Hematopoietic multipotent progenitor cell treated with erythropoietin and hydrocortisone succinate and interleukin-3 and kit ligand, for 15 days (in vitro differentiated cells): ENCODE measurements at places on chromosomes 1 and 21.

DNA sequence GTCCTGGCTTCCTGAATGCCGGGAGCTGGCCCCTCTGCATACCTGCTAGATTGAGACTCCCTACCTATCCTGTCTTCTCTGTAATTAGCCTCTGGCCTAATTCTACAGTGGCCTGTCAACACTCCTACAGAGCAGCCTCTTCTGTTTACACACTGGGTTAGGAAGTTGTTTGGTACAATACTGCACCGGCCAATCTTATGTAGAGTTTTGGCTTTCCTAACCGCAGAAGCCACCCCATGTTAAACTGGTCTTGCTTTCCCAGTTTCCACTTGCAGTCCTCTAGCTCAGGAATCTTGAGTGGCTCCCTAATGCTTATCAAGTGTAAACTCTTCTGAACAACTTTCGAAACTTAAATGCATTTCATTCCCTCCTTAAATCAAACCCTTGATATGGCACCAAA lies 42.8 kb downstream of the DPH5 start:
- no peak for DNase-seq

- no peak for DNase-seq
These were observed 36.1 kb upstream of the TTC22 start for GRCh38 chr1:54837002-54837853.

DNA sequence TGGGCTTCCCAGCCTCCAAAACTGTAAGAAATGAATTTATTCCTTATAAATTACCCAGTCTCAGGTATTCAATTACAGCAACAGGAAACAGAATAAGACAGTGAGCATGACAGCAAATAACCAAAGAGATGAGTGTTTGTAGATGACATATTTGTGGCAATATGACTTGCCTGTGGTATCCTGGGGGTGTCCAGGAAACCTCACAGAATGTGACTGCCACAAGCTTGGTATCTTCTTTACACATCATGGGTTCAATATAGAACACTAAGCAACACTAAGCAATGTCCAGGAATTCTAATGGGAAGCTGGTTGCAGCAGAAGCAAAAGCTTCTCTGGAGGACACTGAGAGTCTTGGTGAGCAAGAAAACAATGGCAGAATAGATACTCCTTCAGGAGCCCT lies 236.4 kb upstream of the BEND5 start:
- no peak for DNase-seq

DNA sequence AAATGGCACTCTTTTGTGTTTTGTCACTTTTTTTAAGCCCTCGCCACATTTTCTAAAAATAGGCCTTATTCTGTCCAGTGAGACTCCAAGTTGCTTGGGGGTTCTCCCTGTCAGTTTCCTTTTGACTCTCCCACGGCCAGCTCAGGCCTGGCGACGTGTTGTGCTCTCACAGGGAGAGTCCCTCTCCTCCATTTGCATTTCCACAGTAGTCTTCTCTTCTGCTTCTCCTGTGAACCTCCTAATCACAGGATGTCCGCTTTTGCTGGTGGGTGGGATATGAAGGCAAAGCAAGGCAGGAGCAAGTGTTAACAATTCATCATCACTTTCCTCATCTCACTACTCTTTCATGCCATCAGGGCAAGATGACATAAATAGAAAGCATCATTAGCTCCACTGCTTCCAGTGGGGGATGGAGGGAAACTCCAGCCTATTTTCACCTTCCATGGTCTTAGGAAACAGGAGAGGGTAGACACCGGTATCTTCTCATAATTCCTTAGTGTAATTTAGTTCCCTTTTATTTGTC lies 99.8 kb downstream of the INTS7 start:
- no peak for DNase-seq

- peak; percentile 27 for DNase-seq
These were observed 84.1 kb upstream of the C21orf91 start for GRCh38 chr21:17903029-17903806.

DNA sequence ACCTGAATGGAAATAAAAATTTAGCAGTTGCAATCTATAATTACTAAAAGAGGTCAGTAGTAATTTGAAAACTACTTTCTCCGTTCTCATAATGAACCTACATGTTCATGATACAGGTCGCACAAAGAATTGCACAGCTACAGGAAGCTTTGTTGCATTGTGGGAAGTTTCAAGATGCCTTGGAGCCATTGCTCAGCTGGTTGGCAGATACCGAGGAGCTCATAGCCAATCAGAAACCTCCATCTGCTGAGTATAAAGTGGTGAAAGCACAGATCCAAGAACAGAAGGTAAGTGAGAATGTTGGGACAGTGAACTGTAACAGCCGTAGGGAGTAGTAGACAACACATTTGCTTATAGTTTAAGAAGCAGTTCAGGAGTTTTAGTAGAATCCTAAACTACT lies 68.8 kb upstream of the BMP8A start:
- DNase-seq: no peak

GRCh38 chr1:62765981-62766380 lies 18.0 kb upstream of the ATG4C start:
- no peak for DNase-seq

GRCh38 chr1:33339413-33339812 lies 18.5 kb upstream of the A3GALT2 start:
- no peak for DNase-seq

GRCh38 chr1:26932531-26932930 lies 11.0 kb downstream of the NUDC start:
- DNase-seq: no peak

DNA sequence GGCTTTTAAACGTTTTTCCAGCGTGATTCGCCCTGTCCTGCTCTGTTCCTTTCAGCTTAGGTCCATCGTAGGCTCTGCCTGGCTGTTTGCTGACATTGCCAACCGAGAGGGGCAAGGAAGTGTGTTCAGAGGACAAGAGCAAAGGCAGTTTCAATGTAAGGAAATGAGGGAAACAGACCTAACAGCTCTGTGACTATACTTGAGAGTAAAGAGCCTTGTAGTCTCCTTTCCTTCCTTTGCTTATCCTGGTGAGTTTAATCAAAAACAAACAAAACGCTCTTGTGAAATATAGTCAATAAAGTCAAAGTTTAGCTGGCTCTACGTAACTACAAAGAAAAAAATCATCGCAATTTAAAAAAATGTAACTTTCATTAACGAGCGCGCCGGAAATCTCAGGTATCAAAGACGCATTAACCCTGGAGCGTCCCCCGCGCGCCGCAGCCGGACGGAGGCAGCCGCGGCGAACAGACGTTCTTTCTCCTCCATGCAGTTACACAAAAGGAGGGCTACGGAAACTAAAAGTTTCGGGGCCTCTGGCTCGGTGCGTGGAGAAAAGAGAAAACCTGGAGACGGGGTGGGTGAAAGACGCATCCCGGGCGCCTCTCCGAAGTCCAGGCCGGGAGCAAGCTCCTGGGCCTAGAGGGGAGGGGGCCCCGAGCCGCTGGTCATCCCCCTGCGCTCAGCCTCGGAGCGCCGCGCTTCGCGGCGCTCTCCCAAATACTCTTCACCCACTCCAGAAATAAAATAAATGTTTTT lies 617 bp upstream of the ADGRL2 start:
- DNase-seq: no peak

DNA sequence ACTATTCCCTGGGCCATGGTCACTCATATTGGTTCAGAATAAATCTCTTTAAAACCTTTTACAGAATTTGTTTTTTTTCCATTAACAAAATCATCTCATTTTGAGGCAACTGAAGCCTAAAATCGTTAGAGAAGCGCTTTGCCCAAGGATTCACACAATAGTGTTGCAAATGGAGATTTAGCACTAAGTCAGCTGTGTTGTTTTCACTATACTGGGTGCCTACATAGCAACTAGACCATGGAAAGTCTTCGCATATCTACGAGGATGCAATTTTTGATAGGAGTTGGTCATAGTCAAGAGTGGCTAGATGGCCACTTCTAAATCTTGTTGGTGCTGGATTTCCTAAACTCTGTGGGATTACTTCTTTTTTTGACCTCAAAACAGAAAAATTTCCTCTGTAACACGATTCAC lies 530 bp upstream of the TIPRL start:
- DNase-seq: no peak

- DNase-seq: peak; percentile 5
These were observed 43.4 kb upstream of the MRPS6 start for GRCh38 chr21:34029743-34030528.

DNA sequence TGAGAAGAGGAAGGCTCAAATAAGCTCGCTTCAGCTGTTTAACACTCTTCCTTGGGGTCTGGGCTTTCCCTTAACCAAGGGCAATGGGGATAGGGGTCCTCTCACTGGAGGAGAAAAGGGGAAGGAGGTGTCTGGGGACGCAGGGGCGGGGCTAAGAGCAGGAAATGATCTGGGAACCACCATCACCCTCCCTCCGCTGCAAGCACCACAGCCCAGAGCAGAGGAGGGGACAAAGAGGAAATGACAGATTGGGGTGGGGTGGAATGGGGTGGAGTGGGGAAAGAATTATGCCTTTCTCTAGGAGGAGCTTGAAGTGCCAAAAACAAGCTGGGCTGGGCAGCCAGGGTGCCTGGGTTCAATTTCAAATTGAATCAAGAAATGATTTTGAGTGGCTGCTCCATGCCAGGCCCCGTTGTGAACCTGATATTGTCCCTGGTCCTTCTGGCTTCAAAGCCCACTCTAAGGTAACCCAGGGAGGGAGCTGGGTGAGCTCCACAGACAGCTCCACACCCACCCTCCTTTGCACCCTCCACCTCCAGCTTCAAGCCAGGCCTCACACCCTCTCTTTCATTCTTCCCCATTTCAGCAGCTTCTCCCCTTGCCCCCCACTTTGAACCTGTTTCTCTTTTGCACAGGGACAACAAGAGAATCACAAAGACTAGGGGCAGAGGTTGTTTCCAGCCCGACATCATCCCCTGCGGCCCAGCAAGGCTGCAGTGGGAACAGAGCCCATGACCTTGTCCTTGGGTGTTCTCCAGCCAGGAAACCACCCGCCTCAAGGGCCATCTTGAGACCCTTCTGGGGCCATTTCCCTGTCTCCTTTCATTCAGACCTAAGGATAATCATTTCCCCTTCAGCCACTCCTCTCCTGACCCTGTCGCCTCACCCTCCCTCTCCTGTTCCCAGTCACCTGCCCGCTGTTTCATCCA lies 1.1 kb downstream of the ARHGAP30 start:
- DNase-seq: no peak

GRCh38 chr1:234127026-234127671 lies 222.7 kb downstream of the SLC35F3 start:
- DNase-seq: no peak

GRCh38 chr1:64080941-64081562 lies 122.4 kb upstream of the UBE2U start:
- no peak for DNase-seq

DNA sequence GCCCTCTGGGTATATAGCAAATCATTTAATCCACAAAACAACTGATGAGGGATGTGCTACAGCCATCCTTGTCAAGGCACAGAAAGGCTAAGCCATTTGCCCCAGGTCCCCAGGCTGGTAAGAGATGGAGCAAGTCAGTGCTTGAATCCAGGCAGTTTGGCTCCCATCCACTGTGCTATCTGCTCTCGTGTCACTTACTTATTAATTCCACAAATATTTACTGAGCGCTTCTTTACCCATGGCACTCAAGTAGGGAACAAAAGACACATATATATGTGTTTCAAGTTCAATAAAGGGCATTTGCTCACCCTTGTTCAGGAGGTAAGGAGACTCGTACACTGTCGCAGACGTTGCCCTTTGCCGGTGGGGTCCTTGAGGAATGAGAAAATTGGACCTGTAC lies 38.6 kb upstream of the MPZL1 start:
- DNase-seq: no peak

GRCh38 chr1:210901981-210902770 lies 231.8 kb downstream of the KCNH1 start:
- no peak for DNase-seq

DNA sequence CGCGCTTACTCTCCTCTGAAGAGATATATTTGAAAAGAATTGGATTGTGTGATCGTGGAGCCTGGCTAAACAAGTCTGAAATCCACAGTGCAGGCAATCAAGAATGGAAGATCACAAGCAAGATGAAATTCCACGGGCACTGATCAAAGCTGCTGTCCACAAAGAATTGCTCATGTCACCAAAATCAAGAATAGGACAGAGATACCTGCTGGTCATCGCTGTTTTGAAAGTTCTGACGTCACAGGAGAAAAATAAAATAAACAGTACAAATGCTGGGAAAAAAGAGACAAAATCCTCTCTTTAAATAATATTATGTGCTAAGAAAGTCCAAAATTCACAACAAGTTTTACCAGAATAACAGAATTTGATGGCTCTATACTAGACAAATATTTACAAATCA lies 12.0 kb upstream of the DESI2 start:
- DNase-seq: no peak

GRCh38 chr1:63129855-63130254 lies 192.5 kb upstream of the FOXD3 start:
- no peak for DNase-seq

- no peak for DNase-seq
These were observed 143.1 kb downstream of the COQ8A start for GRCh38 chr1:227082999-227083746.

GRCh38 chr1:109640285-109640865 lies 15.5 kb upstream of the GSTM4 start:
- peak; percentile 82 for DNase-seq

GRCh38 chr1:165858364-165858823 lies 31.0 kb downstream of the UCK2 start:
- no peak for DNase-seq

- no peak for DNase-seq
These were observed 40.8 kb upstream of the TP53BP2 start for GRCh38 chr1:223886516-223886921.

- DNase-seq: no peak
These were observed at the start of gene RASSF5 for GRCh38 chr1:206507284-206508129. Gene RASSF5 (plus strand): TSS chr1:206507531. CDS start chr1:206507603, 72 bp downstream.

GRCh38 chr1:109761227-109762038 lies 2.3 kb downstream of the EPS8L3 start:
- DNase-seq: no peak

GRCh38 chr1:203206129-203206687 lies 19.7 kb upstream of the CHI3L1 start:
- DNase-seq: no peak

GRCh38 chr1:233006541-233006973 lies 56.1 kb downstream of the NTPCR start:
- DNase-seq: no peak

DNA sequence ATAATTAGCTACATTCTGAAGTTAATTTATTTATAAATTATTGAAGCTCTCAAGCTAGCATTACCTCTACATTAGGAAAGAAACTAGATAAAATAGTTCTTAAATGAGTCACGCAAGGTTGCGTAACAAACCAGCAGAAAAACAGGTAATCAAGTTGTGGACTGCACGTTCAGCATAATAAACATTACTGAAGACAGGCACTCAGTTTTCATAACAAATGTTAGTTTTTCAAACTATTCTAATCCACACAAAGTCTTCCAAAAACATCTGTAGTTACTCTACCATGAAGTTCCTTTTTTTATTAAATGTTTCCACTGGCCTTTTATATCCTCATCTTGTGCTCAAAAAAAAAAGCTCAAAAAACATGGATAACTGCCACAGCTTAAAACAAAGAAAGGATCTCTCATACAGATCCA lies 1.3 kb downstream of the TOR1AIP2 start:
- DNase-seq: peak; percentile 54

- no peak for DNase-seq
These were observed 102.1 kb downstream of the S1PR1 start for GRCh38 chr1:101338714-101339430.

- DNase-seq: peak; percentile 85
These were observed 7.5 kb downstream of the SHISA4 start for GRCh38 chr1:201895913-201896807.
